IPS DF 6.9 (cell line): ENCODE measurements at places on chromosomes 2 and 18.

DNA sequence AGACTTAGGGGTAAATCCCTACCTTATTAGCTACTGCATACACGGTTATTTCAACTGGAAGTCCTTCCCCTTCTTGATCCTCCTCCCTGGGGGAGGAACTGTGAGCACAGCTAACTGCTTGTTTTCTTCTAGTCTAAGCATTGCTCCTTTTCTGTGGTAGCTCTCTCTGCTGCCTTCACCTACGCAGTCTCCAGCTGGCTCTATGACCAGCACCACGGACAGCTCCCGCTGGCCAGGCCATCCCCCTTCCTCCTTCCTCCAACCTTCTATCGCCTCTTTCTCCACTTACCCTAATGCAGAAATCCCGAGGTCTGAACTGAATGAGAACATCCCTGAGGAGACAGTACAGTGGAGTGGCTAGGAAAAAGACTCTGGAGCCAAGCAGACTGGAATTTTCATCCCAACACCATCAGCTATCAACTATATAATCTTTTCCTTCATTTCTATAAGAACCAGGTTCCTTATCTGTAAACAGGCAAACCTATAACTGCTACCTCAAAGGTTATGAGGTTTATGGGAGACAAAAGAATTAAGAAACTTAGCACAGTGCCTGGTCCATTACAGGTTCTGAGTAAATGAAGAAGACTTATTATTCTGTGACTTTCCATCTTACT lies 4.7 kb upstream of the CFAP65 start:
- H3K36me3 ChIP-seq: no peaks in the 10 kb centered on the region
- no peak overlapping the region for H3K4me3 ChIP-seq
- no peaks in the 10 kb centered on the region for H3K27me3 ChIP-seq
- no peak for DNase-seq
- no peak overlapping the region for H3K27ac ChIP-seq

GRCh38 chr2:26847655-26848335 lies at the start of gene DPYSL5:
DPYSL5 (plus strand) TSS chr2:26848132; CDS start chr2:26898500, 50,368 bp downstream.
- H3K36me3 ChIP-seq: no peaks in the 10 kb centered on the region
- no peaks in the 10 kb centered on the region; the same call in 1 of the 2 replicates for H3K4me1 ChIP-seq
- H3K27me3 ChIP-seq: peaks cover 38% of the 10 kb centered on the region
- no peak for DNase-seq
- H3K27ac ChIP-seq: no peak within 1 kb of the TSS
- H3K4me3 ChIP-seq: peak within 1 kb of the TSS; percentile 71

DNA sequence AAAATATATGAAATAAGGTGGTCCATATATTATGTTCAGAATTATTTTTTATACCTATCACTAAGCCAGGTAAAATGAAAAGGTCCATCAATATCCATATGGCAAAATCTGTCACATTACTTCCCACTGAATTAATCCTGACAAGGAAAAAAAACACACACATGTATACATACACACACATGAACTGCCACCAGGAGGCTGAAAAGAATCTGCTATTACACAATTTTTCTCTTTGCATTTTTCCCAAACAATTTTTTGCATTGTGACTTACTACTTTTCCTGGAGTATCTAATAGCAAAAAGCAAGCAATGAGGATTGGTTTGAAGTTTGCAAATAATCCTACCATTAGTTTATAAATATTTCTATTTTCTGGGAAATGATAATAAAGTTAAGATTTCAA lies 128.2 kb upstream of the CD226 start:
- no peak overlapping the region for H3K4me3 ChIP-seq
- H3K27ac ChIP-seq: no peak overlapping the region
- no peaks in the 10 kb centered on the region for H3K27me3 ChIP-seq
- no peak for DNase-seq
- no peaks in the 10 kb centered on the region for H3K4me1 ChIP-seq
- H3K36me3 ChIP-seq: no peaks in the 10 kb centered on the region

GRCh38 chr2:42009657-42010580 lies 37.9 kb upstream of the PKDCC start:
- no peaks in the 10 kb centered on the region for H3K27me3 ChIP-seq
- no peak overlapping the region for H3K27ac ChIP-seq
- DNase-seq: no peak
- H3K4me1 ChIP-seq: no peaks in the 10 kb centered on the region
- no peaks in the 10 kb centered on the region for H3K36me3 ChIP-seq
- no peak overlapping the region for H3K4me3 ChIP-seq

DNA sequence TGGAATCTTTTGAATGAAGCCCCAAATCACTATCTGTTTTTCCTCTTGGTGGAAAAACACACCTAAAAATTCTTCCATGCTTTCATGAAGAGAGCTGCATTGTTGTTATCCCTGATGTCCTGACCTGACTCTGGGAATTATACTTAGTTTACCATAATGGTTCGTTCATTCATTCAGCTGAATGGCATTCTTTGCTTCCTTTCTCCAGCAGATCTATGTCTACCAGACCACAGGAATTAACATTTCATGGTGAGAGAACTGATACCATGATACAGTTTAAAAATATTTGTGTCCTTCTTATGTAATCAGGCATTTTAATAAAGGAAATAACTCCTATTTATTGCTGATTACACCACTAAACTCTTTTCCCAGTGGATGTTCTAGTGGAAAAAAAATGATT lies 11.1 kb upstream of the SLC4A10 start:
- H3K27ac ChIP-seq: no peak overlapping the region
- no peaks in the 10 kb centered on the region for H3K36me3 ChIP-seq
- H3K27me3 ChIP-seq: no peaks in the 10 kb centered on the region

DNA sequence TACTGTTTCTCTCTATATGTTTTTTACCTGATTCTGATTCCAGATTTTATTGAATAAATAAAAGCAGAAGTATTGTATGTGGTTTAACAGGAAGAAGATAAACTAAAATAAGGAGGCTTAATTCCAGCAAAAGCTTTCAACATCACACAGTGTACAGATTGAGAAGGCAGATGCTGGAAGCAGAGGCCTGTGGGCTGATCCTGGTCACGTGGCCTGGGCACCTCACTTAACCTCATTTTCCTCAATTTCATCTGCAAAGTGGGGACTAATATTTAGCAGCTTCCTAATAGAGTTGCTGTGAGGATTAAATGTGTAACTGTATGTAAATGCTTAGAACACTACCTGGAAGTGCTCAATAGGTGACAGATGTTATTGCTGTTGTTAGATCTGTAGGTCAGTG lies 58.0 kb downstream of the CDCA7 start:
- H3K36me3 ChIP-seq: no peaks in the 10 kb centered on the region
- H3K27me3 ChIP-seq: no peaks in the 10 kb centered on the region
- no peaks in the 10 kb centered on the region; the same call in 1 of the 2 replicates for H3K4me1 ChIP-seq
- DNase-seq: no peak
- no peak overlapping the region for H3K27ac ChIP-seq

DNA sequence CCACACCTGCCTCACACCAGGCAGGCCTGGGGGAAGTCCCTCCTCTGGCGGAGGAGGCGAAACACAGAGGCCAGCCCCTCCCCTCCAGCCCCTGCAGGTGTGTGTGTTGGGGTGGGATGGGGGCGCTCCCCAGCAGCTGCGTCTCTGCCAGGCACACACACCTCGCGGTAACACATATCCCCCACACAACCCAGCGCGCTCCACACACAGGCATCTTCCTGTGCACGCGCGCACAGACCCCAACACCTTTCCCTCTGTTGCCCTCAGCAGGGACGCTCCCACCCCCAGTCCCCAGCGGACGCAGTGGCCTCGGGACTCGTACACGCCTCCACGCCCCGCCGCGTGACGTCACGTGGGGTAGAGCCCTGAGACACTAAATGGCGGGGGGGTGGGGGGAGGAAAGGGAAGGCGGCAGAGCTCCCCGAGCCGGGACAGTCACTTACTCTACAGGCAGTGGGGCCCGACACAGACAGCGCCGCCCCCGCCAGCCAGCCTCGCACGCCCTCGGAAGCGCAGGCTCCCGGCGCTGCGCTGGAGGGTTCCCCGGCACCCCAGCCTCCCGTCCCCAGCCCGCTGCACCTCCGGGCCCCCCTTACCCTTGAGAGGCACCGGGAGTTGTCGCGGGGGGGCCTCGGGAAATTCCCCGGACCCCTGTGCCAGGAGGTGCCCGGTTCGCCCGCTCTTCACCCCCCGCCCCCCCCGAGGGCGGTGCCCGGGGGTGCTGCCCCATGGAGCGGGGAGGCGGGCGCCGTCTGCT lies at the start of gene WNT10A:
Gene WNT10A (plus strand): TSS at position 751 of the 757 bp plus-strand sequence. CDS start 144 bp downstream, outside the sequence.
- DNase-seq: no peak
- H3K27ac ChIP-seq: no peak within 1 kb of the TSS
- no peaks in the 10 kb centered on the region for H3K36me3 ChIP-seq
- H3K4me1 ChIP-seq: peaks cover 7% of the 10 kb centered on the region
- peaks cover 95% of the 10 kb centered on the region for H3K27me3 ChIP-seq

- no peaks in the 10 kb centered on the region for H3K27me3 ChIP-seq
- DNase-seq: no peak
- no peak overlapping the region for H3K27ac ChIP-seq
- H3K36me3 ChIP-seq: peaks cover 17% of the 10 kb centered on the region; the same call in 1 of the 2 replicates
- peaks cover 2% of the 10 kb centered on the region; the same call in 1 of the 2 replicates for H3K4me1 ChIP-seq
- no peak overlapping the region for H3K4me3 ChIP-seq
Measured at GRCh38 chr2:36476411-36476810, 120.8 kb downstream of the CRIM1 start.
